GM23338 (cell line): ENCODE measurements at places on chromosomes 5 and 9.

- DNase-seq, result no peak
Observed at GRCh38 chr9:118929287-118929686, 439.9 kb downstream of the BRINP1 start.

DNA sequence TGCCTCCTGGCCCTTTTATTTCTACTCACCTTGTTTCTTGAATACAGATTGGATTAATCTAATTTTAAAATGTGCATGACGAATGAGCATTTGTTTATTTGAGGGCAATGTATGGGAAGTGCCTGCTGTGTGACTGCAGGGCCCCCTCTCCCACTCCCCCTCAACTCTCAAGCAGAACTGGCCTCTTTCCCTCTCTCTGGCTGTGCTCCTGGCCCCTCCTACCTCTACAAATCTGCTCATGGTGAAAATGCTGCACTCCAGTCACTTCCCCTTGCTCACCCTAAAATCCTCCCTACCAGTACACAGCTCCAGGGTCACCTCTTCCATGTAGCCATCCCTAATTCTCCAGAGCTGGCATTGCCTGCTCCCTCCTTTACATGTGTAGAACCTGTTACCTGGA lies 17.2 kb upstream of the NDST1 start:
- DNase-seq, result no peak

DNA sequence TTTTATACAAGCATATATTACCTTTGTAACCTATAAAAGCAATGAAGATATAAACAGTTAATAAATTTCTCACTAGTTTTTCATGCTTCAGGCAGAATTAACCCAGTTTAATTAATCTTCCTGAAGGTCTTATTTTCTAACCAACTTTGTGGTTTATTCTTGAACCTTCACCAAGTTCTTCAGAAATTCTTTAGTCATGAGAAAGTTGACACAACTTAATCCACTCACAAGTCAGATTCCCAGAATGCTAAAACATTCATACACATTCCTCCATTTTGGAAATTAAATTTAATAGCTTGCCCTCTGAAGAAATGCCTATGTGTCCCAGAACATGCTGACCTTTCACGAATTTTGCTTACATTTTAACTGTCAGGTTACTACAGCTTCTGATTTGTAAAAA lies 105.4 kb upstream of the PAM start:
- no peak for DNase-seq

GRCh38 chr5:89662499-89662898 lies 747.1 kb downstream of the CETN3 start:
- no peak for DNase-seq
